ENCODE measurements at places on chromosomes 5 and 9.

DNA sequence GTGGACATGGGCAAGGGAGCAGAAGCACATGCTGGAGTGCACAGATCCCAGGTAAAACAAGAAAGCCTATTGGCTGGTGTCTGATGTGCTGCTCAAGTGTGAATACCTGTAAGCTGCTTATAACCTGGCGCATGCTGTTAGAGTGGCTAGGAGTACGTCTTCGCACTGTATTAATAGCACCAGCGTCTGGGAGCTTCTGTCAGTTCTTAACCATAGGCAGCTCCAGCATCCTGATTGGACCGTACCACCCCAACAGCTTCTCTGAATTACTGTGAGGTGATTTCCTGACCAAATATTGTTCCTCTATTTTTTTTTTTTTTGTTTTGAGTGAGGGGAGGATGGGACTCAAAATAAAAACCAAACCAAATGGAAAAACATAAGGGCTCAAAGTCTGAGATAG, 987.6 kb downstream of the PTPRD start:
- no peak for DNase-seq

- DNase-seq, result no peak
These were observed 34.3 kb downstream of the PCA3 start for GRCh38 chr9:76798527-76798926.

- DNase-seq, result no peak
These were observed 272.9 kb upstream of the PTGER4 start for GRCh38 chr5:40406741-40407211.

DNA sequence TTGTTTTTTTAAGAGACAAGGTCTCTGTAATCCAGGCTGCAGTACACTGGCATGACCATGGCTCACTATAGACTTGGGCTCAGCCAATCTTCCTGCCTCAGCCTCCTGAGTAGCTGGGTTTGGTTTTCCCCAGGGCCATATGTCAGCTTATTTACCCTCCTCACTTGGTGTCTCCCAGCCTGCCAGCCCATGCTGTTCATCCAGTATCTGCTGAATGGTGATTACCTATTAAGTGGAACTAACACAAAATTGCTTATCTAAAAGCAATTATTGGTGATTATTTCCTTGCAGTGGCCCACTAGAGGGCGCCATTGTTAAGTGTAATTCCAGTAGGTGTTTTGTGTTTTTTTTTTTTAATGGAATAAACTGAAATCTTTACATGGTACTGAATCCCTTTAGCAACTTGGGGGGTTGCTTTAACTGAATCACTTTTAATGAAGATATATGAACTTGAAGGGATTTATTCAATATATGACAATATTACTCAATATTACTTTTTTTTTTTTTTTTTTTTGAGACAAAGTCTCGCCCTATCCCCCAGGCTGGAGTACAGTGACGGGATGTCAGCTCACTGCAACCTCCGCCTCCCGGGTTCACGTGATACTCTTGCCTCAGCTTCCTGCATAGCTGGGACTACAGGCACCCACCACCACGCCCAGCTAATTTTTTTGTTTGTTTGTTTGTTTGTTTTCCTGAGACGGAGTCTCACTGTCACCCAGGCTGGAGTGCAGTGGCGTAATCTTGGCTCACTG, 13.8 kb downstream of the EXOSC2 start:
- peak; percentile 53 for DNase-seq

DNA sequence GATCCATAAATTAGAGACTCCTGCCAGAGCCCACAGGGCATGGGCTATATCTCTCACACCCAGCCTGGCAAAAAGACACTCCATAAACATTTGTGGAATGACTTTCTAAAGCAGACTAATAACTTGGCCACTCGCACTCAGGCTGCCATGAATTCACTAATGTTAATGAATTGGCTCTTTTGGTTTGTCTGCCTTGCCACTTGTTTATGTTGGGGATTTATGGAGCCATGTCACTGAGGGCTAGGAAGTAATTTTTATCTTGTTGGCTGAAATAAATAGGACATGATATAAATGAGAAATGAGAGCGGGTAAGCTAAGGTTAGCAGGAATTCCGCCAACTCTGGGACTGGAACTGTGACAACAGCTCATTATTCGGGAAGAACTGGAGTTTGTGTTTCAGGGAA, 55.2 kb downstream of the DROSHA start:
- DNase-seq, result no peak

DNA sequence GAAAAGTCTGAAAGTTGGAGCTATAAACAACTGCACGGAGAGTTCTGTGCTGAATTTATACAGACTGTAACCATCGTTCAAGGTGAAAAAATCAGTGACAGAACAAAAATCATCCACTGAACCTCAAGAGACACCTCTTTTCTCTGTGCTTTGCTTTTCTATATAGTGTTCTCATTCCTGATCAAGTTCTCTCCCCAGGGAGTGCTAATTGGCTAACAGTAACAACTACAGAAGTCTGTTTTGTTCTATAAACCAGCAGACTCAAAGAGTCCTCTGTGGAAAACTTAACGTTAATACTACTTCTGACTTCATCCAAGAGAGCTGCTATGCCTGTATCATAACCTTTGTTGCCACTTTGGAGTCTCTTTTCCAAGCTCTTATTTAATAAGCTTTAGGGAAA, 1388.3 kb upstream of the C9orf72 start:
- DNase-seq, result no peak

DNA sequence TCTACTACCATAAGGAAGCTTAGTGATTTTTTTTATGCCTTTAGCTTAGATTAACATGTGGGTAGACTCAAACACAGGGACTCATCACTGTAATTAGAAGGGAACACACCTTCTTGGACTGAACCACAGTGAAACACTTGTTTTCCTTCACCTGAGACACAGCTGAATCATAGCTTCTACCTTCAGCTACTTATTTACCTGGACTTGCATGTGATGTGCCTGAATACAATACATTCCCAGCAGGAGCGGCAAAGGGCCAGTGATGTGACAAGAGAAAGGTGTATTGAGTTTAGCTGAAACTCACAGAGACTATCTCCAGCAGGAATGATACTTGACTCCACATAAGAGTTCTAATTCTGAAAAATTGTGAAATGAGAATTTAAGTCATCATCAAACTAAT, 37.8 kb downstream of the GRAMD2B start:
- no peak for DNase-seq

GRCh38 chr5:66596636-66597182, 516 bp downstream of the MAST4 start:
- no peak for DNase-seq

DNA sequence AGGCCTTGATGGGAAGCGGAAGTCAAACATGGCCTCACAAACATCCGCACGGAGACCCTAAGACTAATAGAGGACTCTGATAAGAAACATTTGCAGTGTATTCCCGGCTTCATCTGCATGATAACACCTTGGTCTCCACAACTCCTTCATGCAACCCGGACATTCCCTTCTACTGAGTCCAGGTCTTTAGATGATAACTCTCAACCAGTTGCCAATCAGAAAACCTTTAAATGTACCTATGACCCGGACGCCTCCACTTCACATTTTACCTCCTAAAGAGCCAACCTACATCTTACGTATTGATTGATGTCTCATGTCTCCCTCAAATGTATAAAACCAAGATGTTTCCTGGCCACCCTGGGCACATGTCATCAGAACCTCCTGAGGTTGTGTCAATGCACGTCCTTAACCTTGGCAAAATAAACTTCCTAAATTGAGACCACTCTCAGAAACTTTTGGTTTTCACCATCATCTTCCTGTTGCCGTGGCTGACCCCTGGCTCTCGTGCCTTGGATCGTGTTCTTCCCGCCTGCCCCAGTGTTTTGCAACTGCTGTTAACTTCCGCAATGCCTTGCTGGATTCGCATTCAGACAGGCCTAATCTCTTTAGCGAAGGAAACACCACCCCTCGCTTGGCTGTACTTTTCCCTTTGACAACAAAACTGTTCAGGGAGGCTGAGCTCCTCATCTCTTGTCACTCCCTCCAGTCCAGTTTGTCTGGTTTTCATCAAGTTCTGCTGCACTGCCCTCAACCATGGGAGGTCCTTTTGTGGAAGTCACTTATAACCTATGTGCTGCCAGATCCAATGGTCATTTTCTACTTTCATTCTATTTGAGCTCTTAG, 1.1 kb upstream of the DAP start:
- DNase-seq, result no peak

- no peak for DNase-seq
These were observed 238.3 kb upstream of the EDIL3 start for GRCh38 chr5:84623019-84623418.

DNA sequence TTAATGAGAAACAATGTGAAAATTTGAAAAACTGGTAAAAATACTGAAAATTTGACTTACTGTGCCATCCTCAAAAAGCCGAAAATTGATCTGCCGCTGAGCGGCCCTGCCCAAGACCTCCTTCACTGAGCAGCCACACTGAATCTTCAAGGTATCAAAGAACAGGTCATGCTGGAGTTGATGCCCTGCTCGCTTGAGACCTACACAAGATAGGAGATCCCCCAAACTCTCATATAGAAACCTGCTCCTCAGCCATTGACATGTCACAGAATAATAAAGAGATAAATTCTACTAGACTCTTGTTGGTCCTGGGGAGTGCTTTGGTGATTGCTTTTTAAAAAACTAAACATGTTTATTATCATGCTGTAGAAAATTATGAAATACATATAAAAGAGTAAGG, 52.7 kb downstream of the GLDC start:
- no peak for DNase-seq

Measured in stimulated activated CD4-positive, alpha-beta T cell treated with anti-CD3 and anti-CD28 coated beads, TNF-alpha, amount 100 ng/mL, for 1 hour (primary cell).